ENCODE measurements at places on chromosomes 7 and 10.

DNA sequence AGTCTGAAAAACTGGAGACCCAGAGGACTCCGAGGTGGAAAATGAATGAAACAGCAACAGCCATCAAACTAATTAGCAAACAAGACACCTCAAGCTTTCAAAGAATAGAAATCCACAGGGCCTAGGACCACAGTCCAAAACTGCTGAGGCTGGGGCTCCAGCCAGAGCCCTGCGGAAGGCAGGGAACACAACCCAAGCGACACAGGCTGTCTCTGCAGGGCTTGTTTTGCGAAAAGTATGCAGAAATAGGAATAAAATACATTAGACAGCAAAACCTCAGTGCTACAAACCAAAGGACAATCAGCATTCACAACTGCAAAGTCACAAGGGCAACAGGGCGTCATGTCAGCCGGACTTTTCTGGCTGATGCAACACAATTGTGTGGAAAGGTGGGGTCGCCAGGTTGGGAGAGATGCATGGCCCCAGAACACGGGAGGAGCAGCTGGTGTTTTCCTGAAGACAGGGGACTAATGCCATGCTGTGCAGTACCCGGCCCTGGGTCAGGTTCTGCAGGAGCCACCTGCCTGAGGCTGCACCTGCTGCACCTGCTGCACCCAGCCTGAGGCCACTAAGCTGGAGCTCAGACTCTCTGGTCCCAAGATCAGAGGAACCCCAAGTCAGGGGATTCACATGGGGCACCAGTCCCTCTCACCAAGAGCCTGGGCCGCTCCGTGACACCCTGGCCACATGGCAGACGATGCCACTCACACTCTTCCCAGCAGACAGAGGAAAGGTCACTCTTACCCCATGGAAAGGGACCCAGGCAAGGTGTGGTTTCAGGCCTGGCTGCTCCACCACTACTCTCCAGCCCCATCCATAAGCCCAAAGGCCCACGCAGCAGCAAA is 74.2 kb downstream of the MAD1L1 start:
- no peak for DNase-seq

- no peak for DNase-seq
These were observed 9.3 kb upstream of the RTKN2 start for GRCh38 chr10:62277971-62278370.

DNA sequence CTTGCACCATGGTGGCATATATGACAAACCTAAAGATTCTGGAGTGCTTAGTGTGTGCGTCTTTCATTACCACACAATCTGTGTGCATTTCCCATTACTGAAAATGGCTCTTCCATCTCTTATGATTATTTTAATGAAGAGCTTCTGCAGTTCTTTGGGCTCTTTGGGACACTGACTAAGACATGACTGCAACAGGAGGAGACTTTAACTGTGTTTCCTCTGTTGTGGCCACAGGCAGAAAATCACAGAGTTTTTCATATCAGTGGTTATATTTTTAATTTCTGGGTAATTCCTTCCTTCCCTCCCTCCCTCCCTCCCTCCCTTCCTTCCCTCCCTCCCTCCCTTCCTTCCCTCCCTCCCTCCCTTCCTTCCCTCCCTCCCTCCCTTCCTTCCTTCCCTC is 58.1 kb downstream of the WNT2 start:
- no peak for DNase-seq

- DNase-seq, result no peak
These were observed 93.7 kb downstream of the SVOPL start for GRCh38 chr7:138607216-138608126.

- DNase-seq, result no peak
These were observed 153.4 kb upstream of the GDF10 start for GRCh38 chr10:47146572-47146971.

GRCh38 chr7:39609935-39610263 is 13.5 kb upstream of the RALA start:
- DNase-seq, result no peak

- DNase-seq, result peak; percentile 21
These were observed 140.7 kb upstream of the CALCR start for GRCh38 chr7:93715234-93715633.

DNA sequence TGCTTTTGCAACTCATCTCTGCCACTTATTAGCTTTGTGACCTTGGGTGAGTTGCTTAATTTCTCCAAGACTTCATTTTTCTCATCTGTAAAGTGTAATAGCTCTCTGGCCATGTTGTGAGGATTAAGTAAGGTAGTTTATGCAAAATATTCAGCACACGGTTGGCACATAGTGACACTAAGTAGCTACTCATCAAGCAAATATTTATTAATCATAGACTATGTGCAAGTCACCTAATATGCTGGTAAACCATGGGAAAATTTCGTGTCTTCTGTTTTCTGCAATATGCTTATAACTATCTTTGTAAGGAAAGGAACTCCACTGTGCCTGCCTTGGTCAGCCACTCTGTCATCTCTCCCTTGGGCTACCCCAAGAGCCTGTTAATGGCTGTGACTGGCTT is 50.3 kb upstream of the EGR2 start:
- no peak for DNase-seq

DNA sequence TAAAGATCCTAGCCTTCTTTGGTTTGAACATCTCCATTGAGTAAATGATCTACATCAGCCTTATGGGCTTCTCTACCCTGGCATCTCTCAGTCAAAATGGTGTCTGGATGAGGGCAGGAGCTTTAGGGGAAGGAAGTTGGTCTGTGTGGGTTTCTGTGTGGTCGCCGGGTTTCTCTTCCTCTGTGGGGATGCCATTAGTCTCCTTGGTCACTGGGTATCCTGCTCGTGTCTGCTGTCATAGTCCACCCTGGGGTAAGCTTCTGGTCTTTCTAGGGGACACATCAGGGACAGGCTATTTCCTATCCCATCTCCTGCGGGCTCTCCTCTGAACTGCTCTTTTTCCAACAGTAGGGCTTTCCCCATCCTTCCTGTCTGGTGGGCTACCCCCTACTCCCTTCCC is 150.3 kb upstream of the NPY start:
- DNase-seq, result no peak

All from mucosa of gallbladder (tissue), 1 donor.